Mammary epithelial cell (primary cell): ENCODE measurements at places on chromosomes 4 and X. TPM values are rescaled to one million over a fixed set of nuclear protein-coding genes. Genes with fewer than 3 reads are reported as not detected.

PPEF1 gene
- total RNA-seq = not detected

GPR119 gene
- total RNA-seq = not detected

MED12 gene
- total RNA-seq = 26.7 and 35.3 TPM in 2 replicates

PCDH19 gene
- total RNA-seq = 0.11 and 0.61 TPM in 2 replicates

CD38 gene
- total RNA-seq = not detected in 2 replicates

ARHGAP36 gene
- total RNA-seq = not detected

ANXA5 gene
- 384 and 396 TPM in 2 replicates for total RNA-seq

DMRTC1 gene
- not detected for total RNA-seq

ART3 gene
- not detected in 2 replicates for total RNA-seq

TCEAL6 gene
- total RNA-seq = not detected in 2 replicates

ADAM29 gene
- not detected for total RNA-seq

SLC9A7 gene
- total RNA-seq = 72.7 TPM

SMIM10 gene
- 0.17 TPM for total RNA-seq

TKTL2 gene
- total RNA-seq = not detected
